ENCODE measurements at places on chromosomes 7 and 10.

DNA sequence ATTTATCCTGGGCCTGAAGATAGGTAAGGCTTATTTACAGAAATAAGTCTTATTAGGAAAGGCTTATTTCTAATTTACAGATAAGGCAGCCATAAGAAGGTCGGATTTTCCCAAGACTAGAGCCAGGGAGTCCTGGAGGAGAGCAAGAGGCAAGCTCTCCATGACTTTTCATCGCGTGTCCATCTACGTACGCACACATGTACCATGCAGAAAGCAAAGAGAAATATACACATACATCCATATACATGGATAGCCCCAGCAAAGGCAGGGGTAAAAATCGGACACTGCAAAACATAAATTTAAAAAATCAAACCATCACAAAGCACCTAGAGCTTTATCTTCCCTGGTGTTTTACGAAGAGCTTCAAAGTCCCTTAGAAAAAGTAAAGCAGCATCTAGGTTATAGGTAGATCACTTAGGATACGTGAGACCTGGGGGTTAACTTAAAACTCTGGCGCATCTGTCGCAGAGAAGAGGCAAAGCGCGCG is 25.8 kb upstream of the ZRANB1 start:
- DNase-seq = no peak

GRCh38 chr10:89649051-89649450 is 4.0 kb upstream of the PANK1 start:
- no peak for DNase-seq

GRCh38 chr7:28767356-28767755 is 190.8 kb downstream of the TRIL start:
- DNase-seq = no peak

- no peak for DNase-seq
These were observed 9.7 kb downstream of the ABLIM1 start for GRCh38 chr10:114648368-114648767.

GRCh38 chr10:15347150-15347549 is 23.9 kb downstream of the FAM171A1 start:
- DNase-seq = no peak

DNA sequence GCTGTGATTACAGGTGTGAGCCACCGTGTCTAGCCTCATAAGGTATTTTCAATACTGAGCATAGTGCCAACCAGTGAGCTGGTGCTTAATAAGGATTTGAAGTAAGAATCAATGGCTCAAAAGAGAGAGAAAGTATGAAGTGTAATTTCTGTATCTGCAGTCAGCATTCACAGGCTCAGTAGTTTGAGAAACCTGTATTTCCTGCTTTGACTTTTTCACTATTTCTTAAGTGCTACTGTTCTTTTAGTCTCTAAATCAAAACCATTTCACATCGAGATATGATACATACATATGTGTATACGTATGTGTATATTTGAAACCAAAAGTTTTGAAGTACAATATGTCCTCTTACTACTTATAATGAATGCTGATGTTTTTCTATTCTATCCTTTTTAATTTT is 189.9 kb downstream of the PPP1R9A start:
- DNase-seq = no peak

- no peak for DNase-seq
These were observed 438 bp downstream of the LSMEM1 start for GRCh38 chr7:112481121-112481736.

DNA sequence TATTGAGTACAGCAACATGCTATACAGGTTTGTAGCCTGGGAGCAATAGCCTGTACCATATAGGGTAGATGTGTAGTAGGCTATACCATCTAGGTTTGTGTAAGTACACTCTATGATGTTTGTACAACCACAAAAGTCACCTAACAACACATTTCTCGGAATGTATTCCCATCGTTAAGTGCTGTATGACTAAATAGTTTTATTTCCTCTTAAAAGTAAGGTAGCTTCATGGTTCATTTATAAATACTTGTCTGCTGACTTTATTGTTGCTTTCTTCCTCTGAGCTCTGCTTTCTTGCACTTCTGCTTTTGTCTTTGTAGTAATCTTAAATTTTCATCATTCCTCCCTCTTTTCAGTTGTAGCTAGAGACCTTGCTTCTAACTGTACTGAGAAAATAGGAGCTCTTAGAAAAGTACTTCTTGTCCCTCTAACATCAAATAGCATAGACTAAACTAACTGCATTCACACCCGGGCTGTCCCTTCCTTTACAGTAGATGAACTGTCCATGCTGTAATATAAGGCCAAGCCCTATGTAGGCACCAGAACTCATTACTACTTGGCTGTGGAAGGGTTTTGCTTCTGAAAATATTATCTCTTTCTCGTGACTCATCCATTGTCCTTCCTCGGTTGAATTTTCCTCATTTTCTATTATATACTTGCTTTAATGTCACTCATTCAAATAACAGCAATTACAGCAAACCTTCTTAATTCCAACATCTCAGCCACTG is 55.4 kb upstream of the FAM3C start:
- no peak for DNase-seq

Measured in activated T-helper 1 cell treated with Interleukin-2 at 50 U/mL for 16 hours (primary cell).